CD14-positive monocyte (primary cell): ENCODE measurements at places on chromosomes 5 and 9. TPM values are rescaled to one million over a fixed set of nuclear protein-coding genes. Genes with fewer than 3 reads are reported as not detected.

PCDHGA10 gene
- polyA plus RNA-seq: not detected

CKMT2 gene
- polyA plus RNA-seq: not detected in 2 replicates

SPINK13 gene
- polyA plus RNA-seq: not detected in 2 replicates

RNF183 gene
- polyA plus RNA-seq: not detected

SH3GL2 gene
- not detected for polyA plus RNA-seq
